ENCODE measurements at places on chromosomes 1 and 21.

GRCh38 chr1:28421744-28422143 lies 52.2 kb downstream of the PHACTR4 start:
- no peak for DNase-seq

DNA sequence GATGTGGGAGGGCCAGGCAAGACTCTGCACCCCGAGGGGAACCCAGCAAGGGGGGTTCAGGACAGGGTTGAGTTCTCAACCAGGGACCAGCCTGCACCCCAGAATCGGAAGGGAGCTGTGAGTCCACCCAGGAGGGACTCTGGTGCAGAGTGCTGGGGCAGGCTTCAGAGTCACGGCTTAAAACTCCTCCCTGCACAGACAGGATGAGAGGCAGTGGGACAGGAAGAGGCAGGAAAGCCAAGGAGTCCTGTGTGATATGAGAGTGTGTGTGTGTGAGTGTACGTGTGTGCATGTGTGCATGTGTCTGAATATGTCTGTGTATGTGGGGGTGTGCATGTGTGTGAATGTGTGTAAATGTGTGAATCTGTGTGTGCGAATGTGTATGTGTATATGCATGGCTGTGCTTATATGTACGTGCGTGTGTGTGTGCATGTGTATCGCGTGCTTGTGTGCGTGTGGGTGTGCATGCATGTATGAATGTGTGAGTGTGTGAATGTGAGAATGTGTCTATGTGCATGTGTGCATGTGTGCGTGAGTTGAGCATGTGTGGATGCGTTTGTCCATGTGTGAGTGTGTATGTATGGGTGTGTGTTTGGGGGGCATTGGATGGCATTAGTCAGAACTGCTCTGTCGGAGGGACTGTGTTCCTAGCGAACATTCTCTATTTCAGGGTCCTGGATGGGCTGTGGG lies 52.2 kb downstream of the UMODL1 start:
- DNase-seq = no peak

- no peak for DNase-seq
These were observed 8.7 kb downstream of the TRIM11 start for GRCh38 chr1:228397966-228398365.

GRCh38 chr1:201357211-201357610 lies 20.3 kb downstream of the TNNT2 start:
- no peak for DNase-seq

- peak; percentile 32 for DNase-seq
These were observed 329.5 kb downstream of the SIPA1L2 start for GRCh38 chr1:232300466-232300865.

GRCh38 chr1:212432272-212432660 lies 454 bp upstream of the NENF start:
- DNase-seq = no peak

GRCh38 chr1:207034998-207035397 lies 2.4 kb upstream of the C1orf116 start:
- peak; percentile 78 for DNase-seq

DNA sequence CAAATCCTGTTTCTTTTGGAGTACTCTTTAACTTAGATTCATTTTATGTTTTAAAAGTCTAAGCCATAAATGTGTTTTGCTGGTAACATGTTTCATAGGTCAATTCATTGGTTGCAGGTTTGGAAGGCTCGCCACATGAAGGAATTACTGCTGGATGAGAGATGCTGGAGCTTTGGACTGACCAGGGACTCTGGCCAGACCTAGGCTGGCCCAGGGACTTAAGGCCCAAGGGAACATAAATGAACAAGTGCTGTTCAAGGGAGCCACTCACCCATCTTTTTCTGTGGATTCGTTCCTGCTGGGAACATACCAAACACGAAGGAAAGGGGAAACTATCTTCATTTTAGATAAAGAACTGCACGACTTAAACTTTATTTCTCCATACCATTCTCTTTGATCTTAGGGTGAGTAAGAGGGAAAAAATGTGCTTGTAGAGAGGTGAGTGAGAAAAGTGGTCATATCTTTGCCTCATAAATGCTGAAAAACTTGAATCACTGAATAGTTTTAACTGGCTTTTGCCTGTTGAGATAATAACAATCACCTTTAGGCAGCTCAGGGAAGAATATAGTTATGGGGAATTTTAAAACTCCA lies 15.3 kb upstream of the SHCBP1L start:
- peak; percentile 30 for DNase-seq

GRCh38 chr1:36118447-36119204 lies 6.4 kb downstream of the COL8A2 start:
- DNase-seq = no peak

DNA sequence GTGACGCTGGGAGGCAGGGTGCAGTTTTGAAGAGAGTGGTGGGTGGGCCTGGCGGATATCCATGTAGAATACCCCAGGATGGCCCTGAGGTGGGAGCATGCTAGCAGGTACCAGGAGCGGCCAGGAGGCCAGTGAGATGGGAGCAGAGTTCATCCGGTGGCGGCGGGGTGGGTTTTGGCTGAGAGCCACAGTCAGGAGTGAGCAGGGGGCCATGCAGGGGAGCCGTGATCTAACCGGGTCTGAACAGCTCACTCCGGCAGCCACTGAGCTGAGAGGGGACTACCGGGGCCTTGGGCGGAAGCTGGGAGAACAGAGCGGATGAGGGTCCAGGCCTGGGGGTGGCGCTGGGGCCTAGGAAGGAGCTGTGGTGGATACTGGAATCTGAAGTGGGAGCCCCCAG lies 47.6 kb upstream of the LRP8 start:
- no peak for DNase-seq

- peak; percentile 93 for DNase-seq
These were observed 159.7 kb downstream of the HIVEP3 start for GRCh38 chr1:41758904-41759548.

GRCh38 chr1:212648431-212648830 lies 39.9 kb downstream of the ATF3 start:
- no peak for DNase-seq

- no peak for DNase-seq
These were observed 120.5 kb upstream of the CD34 start for GRCh38 chr1:208031316-208031931.

GRCh38 chr1:228502522-228502921 lies 15.3 kb downstream of the RNF187 start:
- no peak for DNase-seq

DNA sequence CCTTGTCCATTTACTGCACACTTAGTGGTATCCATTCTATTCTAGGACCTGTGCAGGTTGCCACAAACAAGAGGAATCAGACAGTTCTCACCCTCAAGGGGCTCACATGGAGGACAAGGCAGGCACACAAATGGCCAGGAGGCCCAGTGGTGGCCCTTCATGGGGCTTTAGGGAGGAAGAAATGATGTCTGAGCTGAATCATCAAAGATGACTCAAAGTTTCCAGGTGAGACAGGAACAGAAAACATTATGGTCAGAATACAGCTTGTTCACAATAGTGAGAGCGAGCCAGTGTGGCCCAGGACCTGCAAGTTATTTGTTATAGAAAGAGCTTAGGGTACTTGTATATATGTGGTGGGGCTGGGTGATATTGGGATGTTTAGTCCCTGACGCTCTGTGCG lies 26.4 kb downstream of the SHISAL2A start:
- no peak for DNase-seq

GRCh38 chr1:248696774-248697173 lies 5.8 kb downstream of the OR14I1 start:
- DNase-seq = no peak

- DNase-seq = no peak
These were observed 56.5 kb upstream of the BMP8A start for GRCh38 chr1:39434797-39435395.

DNA sequence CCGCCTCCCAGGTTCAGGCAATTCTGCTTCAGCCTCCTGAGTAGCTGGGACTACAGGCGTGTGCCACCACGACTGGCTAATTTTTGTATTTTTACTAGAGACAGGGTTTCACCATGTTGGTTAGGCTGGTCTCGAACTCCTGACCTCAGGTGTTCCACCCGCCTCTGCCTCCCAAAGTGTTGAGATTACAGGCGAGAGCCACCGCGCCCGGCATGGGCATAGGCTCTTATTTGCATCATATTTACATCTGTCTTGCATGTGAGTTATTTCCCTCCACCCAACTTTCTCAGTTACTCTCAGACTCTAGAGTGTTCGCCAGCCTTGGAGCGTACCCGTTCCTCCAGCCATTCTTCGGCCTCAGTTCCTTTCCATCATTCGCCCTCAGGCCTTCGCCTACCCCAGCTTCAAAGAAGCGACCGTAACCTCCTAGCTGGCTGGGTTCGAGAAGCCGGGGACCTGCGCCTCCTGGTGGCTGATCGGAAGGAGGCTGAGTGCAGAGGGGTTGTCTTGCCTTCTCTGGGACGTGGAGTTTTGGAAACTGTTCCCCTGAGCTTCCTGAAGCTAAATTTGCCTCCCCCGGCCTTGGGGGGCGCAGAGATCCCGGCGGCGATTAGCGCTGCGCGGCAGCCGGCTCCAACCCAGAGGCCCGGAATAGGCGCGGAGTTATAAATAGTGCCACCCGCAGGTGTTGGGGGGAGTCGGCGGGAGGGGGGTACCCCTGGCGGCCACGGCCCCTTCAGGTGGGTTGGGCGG lies 3.6 kb upstream of the ZBTB7B start:
- peak; percentile 75 for DNase-seq

DNA sequence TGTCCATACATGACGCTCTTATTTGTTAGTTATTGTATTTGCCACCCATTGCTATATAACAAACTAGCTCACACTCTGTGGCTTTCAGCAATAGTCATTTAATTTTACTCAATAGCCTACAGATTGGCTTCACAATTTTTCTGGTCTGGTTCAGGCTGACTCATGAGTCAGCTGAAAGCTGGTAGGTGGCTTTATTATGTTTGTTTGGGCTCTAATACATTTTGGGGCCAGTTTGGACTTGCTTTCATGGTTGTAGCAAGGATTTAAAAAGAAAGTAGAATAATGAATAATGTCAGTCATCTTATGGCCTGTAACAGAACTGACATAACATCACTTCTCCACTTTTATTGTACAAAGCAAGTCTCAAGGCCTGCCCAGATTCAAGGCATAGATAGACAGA lies 338.7 kb downstream of the LRRIQ3 start:
- DNase-seq = no peak

DNA sequence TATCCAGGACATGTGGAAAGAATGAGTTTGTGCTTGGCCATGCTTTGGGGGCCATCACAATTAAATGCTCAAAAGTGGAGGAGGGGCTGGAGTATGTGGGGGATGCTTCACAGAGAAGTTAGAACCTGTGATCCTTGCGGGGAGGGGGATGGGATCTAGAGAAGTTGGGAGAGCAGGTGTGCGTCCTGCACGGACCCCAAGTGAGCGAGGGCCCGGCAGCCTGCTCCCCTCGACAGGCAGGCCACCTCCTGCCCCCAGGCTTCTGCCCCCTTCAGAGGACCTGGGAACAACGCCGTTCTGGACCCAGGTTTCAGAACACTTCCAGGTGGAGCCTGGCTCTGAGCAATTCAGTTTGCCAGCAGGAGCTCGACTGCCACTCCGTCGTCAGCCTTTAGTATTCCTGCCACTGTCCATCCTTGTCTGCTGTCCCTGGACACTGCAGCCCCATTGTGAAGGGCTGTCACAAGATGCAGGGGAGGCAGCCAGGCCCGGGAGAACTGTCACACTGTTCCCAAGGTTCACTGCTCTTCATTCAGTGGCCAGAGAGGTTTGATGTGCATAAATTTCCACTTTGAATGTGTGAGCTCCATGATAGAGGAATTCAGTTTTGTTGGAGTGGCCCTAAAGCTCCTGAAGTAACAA lies 112.2 kb downstream of the DHRS3 start:
- DNase-seq = no peak

DNA sequence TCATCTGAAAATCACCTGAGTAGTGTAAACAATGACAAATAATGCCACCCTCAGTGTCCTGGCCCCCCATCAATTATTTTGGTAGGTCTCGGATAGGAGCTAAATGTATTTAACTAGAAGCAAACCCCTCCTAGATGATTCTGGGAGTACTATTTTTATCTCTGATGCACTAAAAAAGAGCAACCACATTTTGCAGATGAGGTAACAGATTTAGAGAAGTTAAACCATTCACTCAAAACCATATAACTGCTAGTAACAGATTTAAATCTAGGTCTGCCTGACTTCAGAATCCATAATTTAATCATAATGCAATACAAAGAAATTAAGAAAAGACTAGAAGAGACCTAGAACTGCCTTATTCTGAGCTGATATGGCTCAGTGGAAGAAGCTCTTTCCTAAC lies 17.3 kb upstream of the PTCH2 start:
- DNase-seq = no peak

GRCh38 chr1:197838836-197839235 lies 63.6 kb upstream of the DENND1B start:
- DNase-seq = peak; percentile 87

DNA sequence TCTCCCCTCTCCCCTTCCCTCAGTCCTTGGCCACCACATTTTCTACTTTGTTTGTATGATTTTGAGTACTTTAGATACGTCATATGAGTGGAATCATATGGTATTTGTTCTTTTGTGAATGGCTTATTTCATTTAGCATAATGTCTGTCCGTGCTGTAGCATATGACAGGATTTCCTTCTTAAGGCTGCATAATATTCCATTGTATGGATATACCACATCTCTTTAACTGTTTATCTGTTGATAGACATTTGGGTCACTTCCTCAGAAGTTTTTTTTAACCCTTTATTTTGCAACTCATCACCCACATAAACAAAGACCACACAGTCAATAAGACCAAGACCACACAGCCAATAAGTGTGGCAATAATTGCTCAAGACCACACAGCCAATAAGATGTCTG lies 24.9 kb downstream of the FAM163A start:
- no peak for DNase-seq

GRCh38 chr1:159594625-159595405 lies 7.2 kb downstream of the APCS start:
- DNase-seq = peak; percentile 38

DNA sequence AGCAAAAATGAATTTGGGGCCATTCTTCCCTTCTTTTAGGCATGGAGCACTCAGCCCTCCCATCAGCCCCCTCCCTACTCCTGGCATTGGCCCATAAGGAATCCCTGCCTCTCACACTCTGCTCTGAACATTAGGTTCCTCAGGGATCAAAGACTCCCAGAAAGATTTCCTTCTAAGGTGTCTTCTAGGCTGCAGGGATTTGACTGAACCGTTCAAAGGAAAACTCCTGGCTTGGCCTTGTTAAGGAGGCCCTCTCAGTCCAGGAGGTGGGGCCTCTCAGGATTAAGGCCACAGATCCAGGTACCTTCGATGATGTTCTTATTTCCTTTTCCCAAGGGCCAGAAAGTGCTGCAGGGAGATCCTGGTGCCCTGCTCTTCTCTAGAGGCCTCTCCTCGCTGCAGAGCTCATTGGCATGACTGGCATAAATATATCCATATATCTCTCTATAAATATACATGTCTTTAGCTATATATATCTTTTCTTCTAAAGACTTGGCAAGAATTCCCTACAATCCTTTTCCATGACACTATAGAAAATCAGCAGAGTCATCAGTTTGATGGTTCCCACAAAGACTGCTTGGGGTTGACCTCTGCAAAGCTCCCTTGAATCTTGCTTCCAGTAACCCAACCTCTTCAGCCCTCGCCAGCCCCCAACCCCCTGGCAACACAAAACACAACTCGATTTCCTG lies 59.1 kb downstream of the PLXNA2 start:
- peak; percentile 84 for DNase-seq

GRCh38 chr1:184648856-184649201 lies 105.8 kb downstream of the EDEM3 start:
- DNase-seq = no peak

- peak; percentile 43 for DNase-seq
These were observed 80.6 kb upstream of the GFI1 start for GRCh38 chr1:92567211-92567868.
